ENCODE measurements at places on chromosomes 3 and 15.

DNA sequence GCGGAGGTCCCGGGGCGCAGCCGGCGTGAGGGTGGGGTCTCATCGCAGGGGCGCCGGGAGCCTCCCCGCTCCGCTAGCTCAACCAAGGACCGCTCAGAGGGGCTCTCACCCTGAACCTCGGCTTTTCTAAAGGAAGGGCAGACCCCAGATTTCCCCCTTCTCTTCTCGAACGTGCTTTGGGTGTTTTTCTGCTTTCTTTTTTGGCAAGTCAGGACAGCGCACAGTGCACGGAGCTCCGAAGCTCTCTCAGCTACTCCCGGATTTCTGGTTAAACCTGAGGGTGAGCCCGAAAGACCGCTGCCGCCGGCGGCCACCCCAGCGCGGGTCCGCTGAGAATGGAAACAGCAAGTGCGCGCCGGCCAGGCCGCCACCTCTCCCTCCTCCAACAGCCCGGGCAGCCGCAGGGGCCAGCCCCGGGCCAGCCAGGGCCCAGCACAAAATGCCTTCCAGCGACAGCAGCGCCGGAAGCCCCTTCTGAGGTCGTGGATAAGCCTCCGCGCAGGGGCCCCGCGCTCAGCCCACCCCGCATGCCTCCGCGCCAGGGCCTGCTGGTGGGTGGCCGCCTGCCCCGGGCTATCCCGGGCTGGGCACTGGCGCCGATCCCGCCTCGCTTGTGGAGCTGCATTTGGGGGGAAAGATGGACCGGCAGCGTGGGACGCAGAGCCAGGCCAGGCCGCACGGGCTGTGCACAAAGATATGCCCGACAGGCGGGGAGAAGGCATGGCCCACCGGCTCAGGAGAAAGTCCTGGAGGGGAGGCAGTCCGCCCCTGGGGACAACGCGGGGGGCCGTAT, 8.2 kb upstream of the OCA2 start:
- H3K4me1 ChIP-seq = no peaks in the 10 kb centered on the region
- no peaks in the 10 kb centered on the region for H3K27me3 ChIP-seq
- no peak overlapping the region for H3K27ac ChIP-seq
- H3K36me3 ChIP-seq = peaks cover 25% of the 10 kb centered on the region

- no peaks in the 10 kb centered on the region for H3K36me3 ChIP-seq
- no peaks in the 10 kb centered on the region for H3K4me1 ChIP-seq
- H3K27me3 ChIP-seq = no peaks in the 10 kb centered on the region
Observed at GRCh38 chr3:7841451-7841850, 660.2 kb upstream of the LMCD1 start.

DNA sequence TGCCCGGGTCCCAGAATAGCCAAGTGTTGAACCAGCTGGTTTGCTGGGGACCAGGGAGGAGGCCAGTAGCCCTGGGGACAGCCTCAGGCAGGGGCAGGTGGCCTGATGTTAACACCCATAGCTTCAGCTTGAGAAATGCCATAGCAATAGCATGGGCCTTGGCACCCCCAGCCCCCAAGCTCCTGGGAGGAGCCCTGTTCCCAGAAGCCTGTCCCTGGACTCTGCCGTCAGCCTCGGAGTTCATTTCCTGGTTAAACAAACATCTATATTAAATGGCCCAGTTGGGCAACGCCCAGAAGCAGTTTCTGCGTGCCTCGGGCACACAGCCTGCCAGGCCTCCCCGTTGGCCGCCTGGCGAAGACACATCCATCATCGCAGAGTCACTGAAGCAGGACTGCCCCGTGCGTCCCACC, 58.2 kb downstream of the FGD5 start:
- no peaks in the 10 kb centered on the region for H3K36me3 ChIP-seq
- no peak overlapping the region for H3K27ac ChIP-seq
- H3K27me3 ChIP-seq = no peaks in the 10 kb centered on the region
- H3K4me1 ChIP-seq = peaks cover 4% of the 10 kb centered on the region

DNA sequence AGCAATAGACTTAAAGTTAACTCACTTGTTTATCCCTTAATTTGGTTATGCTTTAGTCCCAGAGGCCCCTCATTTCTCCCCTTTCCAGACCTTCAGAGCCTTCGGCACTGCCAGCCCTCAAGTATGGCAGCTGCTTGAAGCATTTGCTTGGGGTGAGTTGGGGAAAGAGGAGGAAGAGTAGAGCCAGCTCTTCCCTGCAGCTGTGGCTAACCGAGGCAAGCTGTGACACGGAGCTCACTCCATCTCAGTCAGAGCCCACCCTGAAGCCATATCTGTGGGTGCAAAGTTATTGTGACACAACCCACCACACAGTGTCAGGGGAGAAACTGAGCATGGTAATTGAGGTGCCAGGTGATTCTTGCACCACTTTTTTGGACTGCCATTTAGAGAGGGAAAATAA, 66.1 kb downstream of the FILIP1L start:
- H3K4me3 ChIP-seq = no peak overlapping the region
- no peaks in the 10 kb centered on the region for H3K36me3 ChIP-seq
- no peak for DNase-seq
- H3K27me3 ChIP-seq = no peaks in the 10 kb centered on the region
- no peak overlapping the region for H3K27ac ChIP-seq

GRCh38 chr15:77187751-77188464, 117.0 kb upstream of the TSPAN3 start:
- no peaks in the 10 kb centered on the region for H3K36me3 ChIP-seq
- H3K27me3 ChIP-seq = no peaks in the 10 kb centered on the region
- no peak overlapping the region for H3K27ac ChIP-seq
- DNase-seq = no peak
- H3K4me3 ChIP-seq = no peak overlapping the region
- peaks cover 5% of the 10 kb centered on the region for H3K4me1 ChIP-seq

DNA sequence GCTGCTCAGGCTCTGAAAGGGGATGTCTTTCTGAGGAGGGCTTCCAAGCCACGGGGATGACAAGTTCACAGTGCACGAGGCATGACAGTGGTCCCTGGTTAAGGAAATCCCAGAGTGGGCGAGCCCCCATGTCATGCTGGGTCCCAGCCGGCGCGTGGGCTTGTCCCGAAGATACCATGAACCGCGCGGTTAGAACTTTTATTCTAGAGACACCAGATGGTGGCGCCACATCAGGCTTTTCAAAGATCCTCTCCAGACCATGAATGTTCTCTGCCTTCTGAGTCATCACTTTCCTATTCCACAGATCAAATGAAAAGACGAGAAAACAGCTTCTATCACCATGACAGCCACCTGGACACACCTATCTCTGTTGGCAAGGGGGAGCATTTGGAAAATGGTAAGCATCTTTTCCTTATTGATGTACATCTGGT, 227.8 kb upstream of the LYSMD4 start:
- no peak for DNase-seq
- H3K4me3 ChIP-seq = no peak overlapping the region
- no peaks in the 10 kb centered on the region for H3K36me3 ChIP-seq
- H3K4me1 ChIP-seq = no peaks in the 10 kb centered on the region
- H3K27me3 ChIP-seq = no peaks in the 10 kb centered on the region

- H3K4me1 ChIP-seq = no peaks in the 10 kb centered on the region
- no peak overlapping the region for H3K27ac ChIP-seq
- DNase-seq = no peak
- no peaks in the 10 kb centered on the region for H3K36me3 ChIP-seq
- no peaks in the 10 kb centered on the region for H3K27me3 ChIP-seq
Observed at GRCh38 chr15:66236806-66237375, 16.7 kb downstream of the MEGF11 start.

GRCh38 chr15:43186003-43186353, 775 bp downstream of the CCNDBP1 start:
- peaks cover 44% of the 10 kb centered on the region for H3K36me3 ChIP-seq
- peaks cover 4% of the 10 kb centered on the region for H3K4me1 ChIP-seq
- peak overlapping the region; percentile 69 for H3K4me3 ChIP-seq
- no peaks in the 10 kb centered on the region for H3K27me3 ChIP-seq

GRCh38 chr3:135622656-135623055, 342.9 kb upstream of the PPP2R3A start:
- DNase-seq = no peak
- no peak overlapping the region for H3K27ac ChIP-seq
- no peak overlapping the region for H3K4me3 ChIP-seq
- no peaks in the 10 kb centered on the region for H3K4me1 ChIP-seq
- no peaks in the 10 kb centered on the region for H3K27me3 ChIP-seq
- H3K36me3 ChIP-seq = no peaks in the 10 kb centered on the region

DNA sequence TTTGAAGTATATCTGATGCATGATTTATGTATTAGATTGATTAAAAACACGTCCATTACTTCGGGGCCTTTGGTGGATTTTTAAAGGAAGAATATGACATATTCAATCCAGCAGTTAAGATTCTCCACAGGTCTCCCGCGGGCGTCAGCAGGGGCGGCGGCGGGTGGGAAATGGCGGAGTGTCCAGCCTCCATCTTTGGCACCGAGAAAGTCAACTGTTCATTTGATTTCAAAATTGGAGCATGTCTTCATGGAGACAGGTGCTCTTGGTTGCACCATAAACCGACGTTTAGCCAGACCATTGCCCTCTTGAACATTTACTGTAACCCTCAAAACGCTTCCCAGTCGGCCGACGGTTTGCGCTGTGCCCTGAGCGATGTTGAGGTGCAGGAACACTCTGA, 7.2 kb upstream of the NANOGP8 start:
- H3K27me3 ChIP-seq = peaks cover 3% of the 10 kb centered on the region
- H3K4me1 ChIP-seq = no peaks in the 10 kb centered on the region
- no peak for DNase-seq
- H3K27ac ChIP-seq = no peak overlapping the region
- H3K36me3 ChIP-seq = no peaks in the 10 kb centered on the region

DNA sequence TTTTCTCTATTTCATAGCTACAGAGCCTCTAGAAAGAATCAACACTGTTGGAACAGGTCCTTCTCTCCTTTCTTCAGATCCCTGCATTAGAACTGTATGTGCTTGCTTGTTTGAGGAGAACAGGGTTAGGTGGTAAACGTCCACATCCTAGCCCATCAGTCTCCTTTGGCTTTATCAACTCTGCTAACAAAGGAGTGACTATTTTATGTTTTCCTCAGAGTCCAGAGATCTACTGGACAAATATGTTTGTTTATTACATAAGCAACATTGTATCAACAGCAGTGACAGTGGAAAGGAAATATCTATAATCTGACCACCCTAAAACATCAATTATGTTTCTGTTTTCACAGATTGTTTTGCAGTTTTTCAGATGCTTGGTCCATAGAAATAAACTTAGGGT, 39.6 kb downstream of the CMSS1 start:
- H3K27me3 ChIP-seq = no peaks in the 10 kb centered on the region
- H3K4me3 ChIP-seq = no peak overlapping the region
- peaks cover 5% of the 10 kb centered on the region for H3K4me1 ChIP-seq
- H3K27ac ChIP-seq = no peak overlapping the region
- no peaks in the 10 kb centered on the region for H3K36me3 ChIP-seq

DNA sequence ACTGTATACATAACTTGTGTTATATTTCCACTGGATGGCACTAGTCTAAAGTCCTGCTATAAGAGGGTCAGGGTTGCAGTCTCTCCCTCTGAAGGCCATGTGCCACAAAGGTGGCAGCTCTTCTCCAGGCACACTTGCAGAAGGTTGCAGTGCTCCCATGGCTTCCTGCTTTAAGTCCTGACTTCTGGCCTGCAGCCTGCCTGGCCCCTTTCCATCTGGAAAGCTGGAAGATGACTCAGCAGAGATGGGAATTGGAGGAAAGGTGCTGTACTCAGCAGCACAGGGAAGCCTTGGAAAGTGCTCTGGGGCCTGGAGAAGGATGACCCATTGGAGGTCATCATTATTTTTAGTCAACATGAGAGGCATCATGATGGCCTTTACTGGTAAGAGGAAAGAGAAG, 40.9 kb upstream of the MRPL3 start:
- no peak overlapping the region for H3K27ac ChIP-seq
- H3K27me3 ChIP-seq = no peaks in the 10 kb centered on the region
- no peak overlapping the region for H3K4me3 ChIP-seq
- H3K36me3 ChIP-seq = no peaks in the 10 kb centered on the region
- H3K4me1 ChIP-seq = no peaks in the 10 kb centered on the region

- no peak for DNase-seq
- no peaks in the 10 kb centered on the region for H3K27me3 ChIP-seq
- no peak overlapping the region for H3K4me3 ChIP-seq
- H3K36me3 ChIP-seq = no peaks in the 10 kb centered on the region
- H3K27ac ChIP-seq = no peak overlapping the region
Observed at GRCh38 chr3:44883999-44884431, 9.6 kb downstream of the TGM4 start.

GRCh38 chr3:46517016-46517783, 19.4 kb downstream of the RTP3 start:
- H3K36me3 ChIP-seq = no peaks in the 10 kb centered on the region
- no peak overlapping the region for H3K27ac ChIP-seq
- no peaks in the 10 kb centered on the region for H3K27me3 ChIP-seq
- no peak for DNase-seq

DNA sequence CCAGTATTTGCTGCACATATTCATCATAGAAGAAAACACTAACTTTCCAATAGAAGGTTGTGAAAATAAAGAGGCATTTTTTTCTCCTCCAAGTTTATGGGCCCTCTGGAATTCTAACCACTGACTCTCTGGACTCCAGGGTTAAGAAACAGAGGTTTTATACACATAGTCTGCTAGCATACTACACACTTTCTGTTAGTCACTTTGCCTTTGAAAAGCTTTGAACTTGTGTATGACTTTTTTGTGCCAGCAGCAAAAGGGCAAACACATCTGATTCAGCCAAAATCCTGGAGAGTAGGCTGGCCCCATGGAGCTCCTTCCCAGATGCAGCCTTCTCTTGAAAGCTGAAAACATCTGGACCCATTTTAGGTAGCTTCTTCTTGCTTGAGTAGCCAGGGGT, 6.2 kb downstream of the ZIC4 start:
- peaks cover 30% of the 10 kb centered on the region for H3K27me3 ChIP-seq
- no peaks in the 10 kb centered on the region for H3K36me3 ChIP-seq
- no peak overlapping the region for H3K4me3 ChIP-seq
- no peak overlapping the region for H3K27ac ChIP-seq
- no peak for DNase-seq
- peaks cover 19% of the 10 kb centered on the region for H3K4me1 ChIP-seq

GRCh38 chr15:92393071-92393979, at the start of gene ST8SIA2:
TSS of gene ST8SIA2 (plus strand) at chr15:92393881. CDS start at chr15:92394065, 184 bp downstream.
- peak within 1 kb of the TSS; percentile 77 for H3K4me3 ChIP-seq
- peak; percentile 75 for DNase-seq
- no peaks in the 10 kb centered on the region for H3K27me3 ChIP-seq
- H3K36me3 ChIP-seq = peaks cover 20% of the 10 kb centered on the region
- H3K4me1 ChIP-seq = peaks cover 20% of the 10 kb centered on the region
- peak within 1 kb of the TSS; percentile 78 for H3K27ac ChIP-seq

DNA sequence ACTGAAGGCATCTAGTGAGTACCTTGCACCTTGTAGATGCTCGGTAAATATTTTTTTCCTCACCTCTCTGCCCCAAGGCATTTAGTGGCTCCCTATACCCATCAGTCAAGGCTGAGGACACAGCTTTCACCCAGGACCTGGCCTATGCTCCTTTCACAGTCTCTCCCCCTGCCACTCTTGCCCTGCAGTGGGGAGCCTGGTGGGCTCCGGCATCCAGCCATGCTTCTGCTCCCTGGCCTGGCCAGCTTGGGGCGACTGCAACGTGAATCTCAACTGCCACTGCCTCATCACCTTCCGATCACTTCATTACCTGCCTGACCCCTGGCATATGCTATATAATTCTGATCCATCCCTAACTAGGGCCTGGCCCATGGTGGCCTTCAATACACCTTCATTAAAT, 735 bp upstream of the CX3CR1 start:
- H3K4me3 ChIP-seq = no peak overlapping the region
- no peaks in the 10 kb centered on the region for H3K36me3 ChIP-seq
- H3K27ac ChIP-seq = no peak overlapping the region
- peaks cover 4% of the 10 kb centered on the region for H3K27me3 ChIP-seq
- no peaks in the 10 kb centered on the region for H3K4me1 ChIP-seq
